CD8-positive, alpha-beta memory T cell (primary cell): ENCODE measurements at places on chromosomes 7 and 10.

GRCh38 chr10:11439523-11440053 lies 171.9 kb downstream of the USP6NL start:
- H3K27ac ChIP-seq, result no peak overlapping the region
- no peaks in the 10 kb centered on the region for H3K36me3 ChIP-seq
- DNase-seq, result no peak
- no peaks in the 10 kb centered on the region for H3K27me3 ChIP-seq
- no peak overlapping the region for H3K4me3 ChIP-seq
- peaks cover 5% of the 10 kb centered on the region for H3K4me1 ChIP-seq

GRCh38 chr10:52308251-52309031 lies 5.6 kb upstream of the DKK1 start:
- no peaks in the 10 kb centered on the region for H3K36me3 ChIP-seq
- no peak for DNase-seq
- no peaks in the 10 kb centered on the region for H3K4me1 ChIP-seq

DNA sequence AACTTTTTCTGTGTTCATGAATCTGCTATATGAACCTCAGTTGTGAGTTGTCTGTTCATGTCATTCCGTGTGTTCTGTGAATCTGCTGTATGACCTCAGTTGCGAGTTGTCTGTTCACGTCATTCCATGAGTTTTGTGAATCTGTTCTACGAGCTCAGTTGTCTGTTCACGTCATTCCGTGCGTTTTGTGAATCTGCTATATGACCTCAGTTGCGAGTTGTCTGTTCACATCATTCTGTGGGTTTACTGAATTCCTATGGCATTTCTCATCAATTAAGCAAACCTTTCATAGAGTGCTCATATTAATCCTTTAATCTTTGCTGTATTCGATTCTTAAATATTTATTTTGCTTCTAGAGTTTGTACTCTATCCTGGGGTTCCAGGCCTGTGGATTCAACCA lies 150.6 kb downstream of the DIP2C start:
- H3K27ac ChIP-seq, result no peak overlapping the region
- no peaks in the 10 kb centered on the region for H3K36me3 ChIP-seq
- H3K4me1 ChIP-seq, result no peaks in the 10 kb centered on the region
- H3K4me3 ChIP-seq, result no peak overlapping the region
- no peak for DNase-seq
- H3K27me3 ChIP-seq, result no peaks in the 10 kb centered on the region

DNA sequence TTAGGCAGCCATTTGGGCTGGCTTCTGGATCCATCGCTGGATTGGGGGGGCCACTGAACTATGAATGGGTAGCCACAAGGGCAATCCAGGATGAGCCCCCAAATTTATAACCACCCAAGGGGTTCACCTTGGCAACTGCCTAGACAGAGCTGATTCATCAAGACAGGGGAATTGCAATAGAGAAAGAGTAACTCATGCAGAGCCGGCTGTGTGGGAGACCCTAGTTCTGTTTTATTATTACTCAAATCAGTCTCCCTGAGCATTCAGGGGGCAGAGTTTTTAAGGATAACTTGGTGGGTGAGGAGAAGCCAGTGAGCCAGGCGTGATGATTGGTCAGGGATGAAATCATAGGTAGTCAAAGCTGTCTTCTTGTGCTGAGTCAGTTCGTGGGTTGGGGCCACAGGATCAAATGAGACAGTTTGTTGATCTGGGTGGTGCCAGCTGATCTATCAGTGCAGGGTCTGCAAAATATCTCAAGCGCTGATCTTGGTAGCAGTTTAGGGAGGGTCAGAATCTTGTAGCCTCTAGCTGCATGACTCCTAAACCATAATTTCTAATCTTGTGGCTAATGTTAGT lies 57.9 kb downstream of the DNAJB9 start:
- H3K4me3 ChIP-seq, result no peak overlapping the region
- no peaks in the 10 kb centered on the region for H3K27me3 ChIP-seq
- DNase-seq, result no peak
- no peak overlapping the region for H3K27ac ChIP-seq
- H3K4me1 ChIP-seq, result no peaks in the 10 kb centered on the region
- no peaks in the 10 kb centered on the region for H3K36me3 ChIP-seq

GRCh38 chr7:149071182-149071635 lies 19.3 kb downstream of the ZNF786 start:
- H3K4me3 ChIP-seq, result no peak overlapping the region
- H3K27ac ChIP-seq, result no peak overlapping the region
- peaks cover 24% of the 10 kb centered on the region for H3K36me3 ChIP-seq
- peaks cover 5% of the 10 kb centered on the region for H3K4me1 ChIP-seq
- H3K27me3 ChIP-seq, result no peaks in the 10 kb centered on the region
- DNase-seq, result no peak
